ENCODE measurements at places on chromosomes 2 and 18.

DNA sequence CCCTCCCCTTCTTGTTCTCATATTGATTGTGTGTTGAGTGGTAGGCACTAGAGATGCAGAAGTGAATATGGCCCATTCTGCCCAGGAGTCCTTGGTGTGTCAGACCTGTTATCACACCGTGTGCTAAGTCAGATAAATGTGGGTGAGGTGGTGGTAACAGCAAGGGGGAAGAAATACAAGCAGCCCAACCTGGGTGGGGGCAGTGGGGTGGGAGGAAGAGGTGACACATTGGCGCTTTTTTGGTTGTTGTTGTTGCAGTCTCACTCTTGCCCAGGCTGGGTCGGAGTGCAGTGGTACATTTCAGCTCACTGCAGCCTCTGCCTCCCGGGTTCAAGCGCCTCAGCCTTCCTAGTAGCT, 12.8 kb downstream of the B3GNT2 start:
- no peak for DNase-seq

DNA sequence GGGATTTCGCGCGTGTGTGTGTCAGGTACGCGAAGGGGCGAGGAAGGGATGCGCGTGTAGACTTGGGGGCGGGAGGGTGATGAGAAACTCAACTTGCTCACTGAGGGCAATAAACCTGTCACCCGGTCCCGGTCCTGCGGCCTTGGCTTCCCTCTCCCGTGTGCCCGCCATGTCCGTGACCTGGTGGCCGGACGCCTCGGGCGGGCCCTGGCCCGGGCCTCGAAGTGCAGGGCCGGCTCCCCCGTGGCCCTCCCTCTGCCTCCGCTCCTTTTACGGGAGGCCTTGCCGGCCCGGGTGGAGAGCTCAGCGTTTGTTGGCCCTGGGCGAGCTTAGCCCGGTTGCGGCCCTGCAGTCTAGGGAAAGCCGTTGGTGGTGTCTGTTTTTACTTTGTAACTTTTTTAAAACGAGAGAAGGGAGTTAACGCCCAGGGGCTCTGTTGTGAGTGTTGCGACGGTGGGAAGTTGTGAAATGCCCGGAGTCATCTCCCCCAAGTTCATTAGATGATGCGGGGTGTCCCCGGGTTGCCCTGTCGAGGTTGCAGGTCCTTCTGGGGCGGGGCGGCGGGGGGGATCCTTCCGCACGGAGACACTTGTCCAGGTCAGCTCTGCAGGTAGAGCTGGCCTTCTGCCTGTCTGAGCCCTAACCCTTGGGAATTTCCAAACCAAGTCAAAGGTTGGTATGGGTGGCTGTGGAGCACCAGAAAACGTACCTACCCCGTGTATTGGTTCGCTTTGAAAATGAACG, 883 bp downstream of the SMCHD1 start:
- peak; percentile 70 for DNase-seq

DNA sequence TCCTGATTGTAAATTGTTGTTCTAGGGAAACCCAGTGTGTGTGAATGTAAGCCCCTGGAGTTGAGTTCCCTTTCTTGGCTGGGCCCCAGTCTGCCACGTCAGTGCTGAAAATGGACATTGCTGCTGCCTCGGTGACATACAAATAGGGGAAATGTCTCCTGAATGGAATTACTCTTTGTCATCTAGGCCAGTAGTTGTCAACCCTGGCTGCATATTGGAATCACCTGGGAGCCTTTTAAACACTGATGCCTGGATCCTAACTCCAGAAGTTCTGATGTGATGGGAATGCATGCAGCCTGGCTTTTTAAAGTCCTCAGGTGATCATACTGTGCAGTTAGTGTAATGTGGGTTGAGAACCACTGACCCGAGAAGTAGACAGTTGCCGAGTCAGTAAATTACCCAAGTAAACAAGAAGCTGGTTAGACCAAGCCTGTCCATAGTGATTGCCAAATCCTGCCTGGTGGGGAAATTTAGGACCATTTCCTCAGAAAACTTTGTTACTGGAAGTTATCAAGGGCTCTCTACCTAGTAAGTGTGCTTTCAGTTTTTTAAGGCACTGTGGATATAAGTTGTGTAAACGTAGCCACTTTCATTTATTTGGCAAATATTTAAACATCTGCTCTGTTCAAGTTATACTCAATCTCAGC, 27.6 kb upstream of the IL1R1 start:
- DNase-seq = peak; percentile 65

GRCh38 chr2:207123335-207123744, 42.4 kb downstream of the KLF7 start:
- DNase-seq = no peak

- no peak for DNase-seq
Measured at GRCh38 chr2:160076914-160077313, 14.5 kb upstream of the PLA2R1 start.

GRCh38 chr2:79294994-79295393, 135.4 kb upstream of the REG3A start:
- DNase-seq = no peak

GRCh38 chr18:50268022-50268747, 1.9 kb upstream of the CFAP53 start:
- peak; percentile 66 for DNase-seq

- DNase-seq = no peak
Measured at GRCh38 chr2:85419009-85419675, 628 bp downstream of the SH2D6 start.

GRCh38 chr2:79861059-79861374, 348.2 kb downstream of the CTNNA2 start:
- DNase-seq = no peak

- DNase-seq = peak; percentile 81
Measured at GRCh38 chr2:196719110-196719872, 79.8 kb downstream of the CCDC150 start.

- DNase-seq = no peak
Measured at GRCh38 chr2:69076601-69077000, 63.6 kb downstream of the ANTXR1 start.

DNA sequence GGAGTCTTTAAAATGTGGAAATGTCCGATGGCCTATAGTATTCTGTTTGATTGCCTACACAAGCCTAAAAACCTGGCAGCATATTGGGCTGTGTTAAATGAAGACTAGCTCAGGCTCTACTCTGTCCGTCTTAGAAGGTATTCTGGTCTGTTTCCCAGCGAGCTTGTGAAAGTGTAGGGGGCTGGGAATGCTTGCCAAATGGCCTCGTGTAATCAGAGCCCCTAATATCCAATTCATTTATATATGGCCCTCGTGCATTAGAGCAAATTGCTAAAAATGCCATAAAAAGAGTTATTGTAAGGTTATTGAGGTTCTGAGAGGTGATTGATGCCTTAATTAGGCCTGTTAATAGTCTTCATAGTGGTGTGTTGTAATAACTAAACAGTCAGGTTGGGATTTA, 1500.4 kb downstream of the DPP10 start:
- DNase-seq = no peak

DNA sequence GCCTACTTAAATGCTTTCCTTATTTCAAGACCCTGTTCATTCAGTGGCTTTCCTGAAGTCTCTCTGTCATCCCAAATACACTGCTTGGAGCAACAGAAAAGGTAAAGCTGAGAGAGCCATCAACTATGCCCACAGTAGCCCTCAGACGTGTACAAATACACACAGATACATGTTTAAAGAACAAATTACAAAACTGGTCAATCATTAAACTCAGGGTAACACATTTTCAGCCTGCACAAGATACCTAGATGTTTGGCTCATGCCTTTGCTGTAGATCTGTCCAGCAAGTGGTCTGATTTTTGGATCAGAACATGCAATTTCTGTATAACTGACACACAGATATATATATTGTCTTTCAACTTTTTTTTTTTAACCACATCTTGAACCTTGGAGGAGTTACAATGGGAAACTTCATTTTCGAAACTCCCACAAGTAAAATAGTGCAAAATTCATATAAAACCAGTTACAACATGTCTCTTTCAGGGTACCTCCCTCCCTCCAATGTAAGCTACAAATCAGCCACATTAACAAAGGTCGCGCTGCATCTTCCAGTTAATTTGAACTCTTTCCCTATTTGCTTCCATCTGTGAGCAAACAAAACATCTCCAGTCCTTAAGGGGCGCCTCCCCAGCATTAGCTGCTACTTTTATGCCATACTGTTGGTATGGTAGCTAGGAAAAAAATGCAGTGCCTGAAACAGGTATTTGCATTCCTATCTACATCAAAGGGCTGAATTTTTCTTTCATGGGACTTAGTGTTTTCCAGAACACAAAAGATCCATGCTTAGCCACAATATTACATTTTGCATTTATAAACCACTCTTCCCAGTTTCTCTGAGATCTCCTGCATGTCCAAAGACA, 311.9 kb downstream of the NRXN1 start:
- no peak for DNase-seq

GRCh38 chr2:43075811-43076585, 150.4 kb downstream of the ZFP36L2 start:
- peak; percentile 64 for DNase-seq

DNA sequence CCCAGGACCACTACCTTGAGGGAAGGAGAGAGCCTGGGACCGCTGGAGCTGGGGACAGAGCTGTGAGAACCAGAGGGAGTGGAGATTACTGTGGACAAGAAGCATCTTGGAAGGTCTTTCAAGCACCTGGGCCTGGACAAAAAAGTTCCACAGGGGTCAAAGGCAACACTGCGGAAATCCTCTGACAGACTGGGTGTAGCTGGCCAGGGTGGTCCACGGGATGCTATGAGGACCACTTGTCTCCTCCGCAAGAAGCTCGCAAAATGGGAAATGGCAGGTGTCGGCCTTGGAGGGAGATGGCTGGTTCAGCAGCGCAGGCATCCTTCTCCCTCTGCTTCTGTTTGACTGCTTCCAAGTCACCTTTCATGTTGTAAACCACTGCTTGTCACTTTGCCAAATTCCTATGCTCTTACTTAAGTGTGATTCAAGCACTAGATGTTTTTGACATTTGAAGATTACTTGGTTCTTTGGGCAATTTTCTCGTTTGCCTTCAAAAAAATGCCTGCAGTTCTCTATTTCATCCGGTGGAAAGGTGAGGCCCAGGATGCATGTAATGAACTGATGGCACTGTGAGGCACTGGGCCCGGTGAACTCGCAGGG, 27.7 kb downstream of the KLHL29 start:
- peak; percentile 45 for DNase-seq

DNA sequence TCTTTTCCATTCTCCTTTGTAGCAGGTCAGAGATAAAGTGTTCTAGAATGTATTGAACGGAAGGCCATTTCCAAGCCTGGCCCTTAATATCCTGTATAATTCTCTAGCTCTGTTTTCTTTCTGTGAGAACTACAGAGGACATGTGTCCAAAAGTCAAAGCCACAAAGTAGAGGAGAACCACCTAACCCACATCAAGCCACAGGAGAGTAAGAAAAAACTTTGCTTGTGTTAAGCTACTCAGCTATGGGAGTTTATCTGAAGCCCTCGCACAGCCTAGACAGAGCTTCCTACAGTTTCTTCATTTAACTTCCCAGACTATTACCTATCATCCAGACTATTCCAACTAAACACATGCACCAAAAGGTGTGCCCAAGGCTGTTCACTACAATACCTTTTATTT, 22.0 kb downstream of the ADAM17 start:
- DNase-seq = no peak

- DNase-seq = peak; percentile 80
Measured at GRCh38 chr2:241009601-241010530, 11.4 kb downstream of the SNED1 start.

DNA sequence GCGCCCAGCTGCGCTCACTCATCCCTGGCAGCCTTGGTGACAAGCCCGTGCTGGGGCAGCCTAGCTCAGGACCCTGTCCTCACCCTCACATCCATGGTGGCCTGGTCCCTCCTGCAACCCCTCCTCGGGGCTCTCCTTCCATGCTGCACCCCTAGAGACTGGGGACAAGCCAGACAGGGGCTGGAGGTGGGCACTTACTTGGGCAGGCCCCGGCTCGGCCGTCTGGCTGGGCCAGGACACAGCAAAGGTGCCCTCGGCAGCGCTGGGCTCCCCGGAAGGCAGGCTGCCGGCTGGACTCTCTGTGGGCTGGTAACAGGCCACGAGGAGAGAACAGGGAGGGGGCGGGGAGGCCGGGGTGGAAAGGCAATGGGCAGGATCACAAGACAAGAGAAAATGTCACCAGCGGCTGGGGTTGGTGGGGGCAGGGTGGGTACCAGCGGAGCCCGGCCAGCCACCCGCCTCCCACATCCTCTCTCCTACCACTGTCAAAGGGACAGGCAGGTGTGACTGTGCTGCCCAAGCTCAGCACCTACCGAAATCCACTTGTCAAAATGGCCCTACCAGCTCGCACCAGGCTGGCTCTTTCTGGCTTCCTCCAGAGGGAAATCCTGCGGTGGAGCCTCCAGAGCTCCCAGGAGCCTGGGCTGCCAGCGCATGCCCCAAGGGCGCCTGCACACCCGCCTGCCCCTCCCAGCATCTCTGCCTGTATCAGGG, 54.7 kb downstream of the BIN1 start:
- DNase-seq = no peak

DNA sequence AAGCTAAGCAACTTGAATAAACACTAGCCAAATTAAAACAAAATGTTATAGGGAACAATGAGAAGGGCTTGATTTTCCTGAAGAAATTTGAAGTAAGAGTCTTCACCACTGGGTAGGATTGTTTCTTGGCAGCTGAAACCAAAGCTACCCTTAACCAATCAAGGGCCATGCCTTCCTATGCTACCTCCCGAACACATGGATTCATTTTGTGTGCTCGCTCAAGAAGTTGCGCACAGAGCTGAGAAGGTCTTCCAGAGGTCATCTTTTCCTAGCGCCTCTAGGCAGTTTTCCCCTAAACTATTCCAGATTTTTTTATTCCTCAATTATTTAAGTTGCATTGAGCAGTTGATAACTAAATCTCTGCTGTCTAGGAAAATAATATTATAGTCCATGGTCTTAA, 264.6 kb downstream of the RBM43 start:
- no peak for DNase-seq

Data from fibroblast of villous mesenchyme (primary cell).